ENCODE measurements at places on chromosomes 2 and 18.

DNA sequence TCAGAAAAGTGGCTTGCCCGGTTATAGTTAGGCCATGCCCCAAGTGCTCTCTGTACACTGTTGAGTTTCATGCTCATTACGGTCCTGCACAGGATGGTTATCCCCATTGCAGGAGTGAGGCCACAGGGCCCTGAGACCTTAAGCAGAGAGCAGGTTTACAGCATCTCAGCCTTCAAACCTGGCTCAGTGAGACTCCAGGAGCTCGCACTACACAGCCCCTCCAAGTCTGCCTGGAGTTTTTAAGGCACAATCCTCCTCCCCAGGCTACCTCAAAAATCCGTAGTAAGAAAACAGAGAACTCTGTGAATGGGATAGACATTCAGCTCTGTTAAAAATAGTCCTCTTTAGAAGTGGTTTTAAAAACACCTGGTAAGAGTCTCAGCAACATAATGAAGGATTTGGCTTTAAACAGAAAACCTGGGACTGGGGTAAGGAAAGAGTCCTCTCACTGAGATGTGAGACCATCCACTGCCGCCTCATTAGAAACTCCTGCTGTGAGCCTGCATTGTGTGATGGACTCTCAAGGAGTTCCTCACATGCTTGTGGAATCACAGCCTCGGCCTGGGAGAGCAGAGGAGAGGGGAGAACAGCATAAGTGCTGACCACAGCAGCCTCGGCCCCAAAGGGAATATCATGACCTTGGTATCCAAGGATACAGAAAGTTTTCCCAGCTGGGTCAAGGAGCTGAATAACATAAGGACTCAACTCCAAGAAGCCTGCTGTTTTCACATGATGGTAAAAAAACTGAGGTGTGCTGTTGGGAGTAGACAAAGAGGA lies 214.8 kb downstream of the ATAD2B start:
- no peak for DNase-seq

DNA sequence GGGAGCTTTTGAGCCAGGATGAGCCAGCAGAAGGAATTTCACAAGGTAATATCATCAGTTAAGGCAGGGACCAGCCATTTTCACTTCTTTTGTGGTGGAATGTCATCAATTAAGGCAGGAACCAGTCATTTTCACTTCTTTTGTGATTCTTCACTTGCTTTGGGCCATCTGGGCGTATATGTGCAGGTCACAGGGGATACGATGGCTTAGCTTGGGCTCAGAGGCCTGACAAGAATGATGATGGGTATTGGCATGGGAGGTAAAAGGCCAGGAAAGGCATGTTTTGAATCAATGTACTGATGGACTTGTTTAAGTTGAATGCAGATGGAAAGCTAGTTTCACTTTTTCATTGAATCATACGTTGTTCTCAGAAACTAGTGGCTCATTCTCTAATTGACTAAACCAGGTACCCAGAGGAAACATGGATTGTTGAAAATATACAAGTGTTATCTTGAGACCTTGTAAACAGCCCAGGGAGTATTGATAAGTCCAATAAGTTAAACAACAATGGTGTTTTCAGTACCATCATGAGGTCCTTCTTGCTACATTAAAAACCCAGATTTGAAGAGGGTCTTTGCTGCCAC lies 1672.5 kb upstream of the DDX18 start:
- DNase-seq, result no peak

GRCh38 chr2:6692056-6692455 lies 173.7 kb downstream of the CMPK2 start:
- DNase-seq, result no peak

DNA sequence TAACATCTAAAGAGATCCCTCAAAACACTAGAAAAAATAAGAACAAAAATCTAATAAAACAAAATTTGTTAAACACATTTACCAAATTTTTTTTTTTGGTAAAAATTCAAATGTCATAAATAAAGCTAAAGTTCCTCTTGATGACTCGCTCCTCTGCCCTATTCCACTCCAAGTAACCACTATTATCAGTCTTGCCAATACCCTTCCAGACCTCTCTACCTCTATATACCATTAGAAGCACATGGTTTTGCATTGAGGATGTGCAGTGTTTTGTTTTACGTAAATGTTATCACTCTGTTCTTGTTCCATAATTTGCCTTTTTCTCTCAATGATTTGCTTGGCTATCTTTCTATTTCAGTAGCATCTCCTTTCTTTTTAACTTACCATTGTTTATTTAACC lies 10.9 kb downstream of the IL1B start:
- DNase-seq, result no peak

DNA sequence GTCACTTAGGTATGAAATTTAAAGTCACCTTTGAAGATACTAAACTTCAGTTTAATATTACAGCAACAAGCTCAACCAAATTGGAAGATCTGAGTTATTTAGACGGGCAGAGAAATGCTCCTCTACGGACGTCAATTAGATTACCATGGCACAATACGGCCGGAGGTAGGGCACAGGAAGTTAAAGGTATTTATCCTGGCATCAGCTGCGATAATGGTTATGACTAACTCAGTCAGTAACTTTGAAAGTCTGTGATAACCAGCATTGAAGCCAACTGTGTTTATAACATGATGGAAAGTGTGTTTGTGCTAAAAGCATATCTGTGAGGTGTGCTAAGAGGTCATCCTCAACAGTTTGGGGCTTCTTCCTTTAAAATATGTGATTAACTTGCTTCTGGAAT lies 117.3 kb downstream of the WDSUB1 start:
- DNase-seq, result no peak

GRCh38 chr2:96374211-96374951 lies 38.8 kb downstream of the NCAPH start:
- DNase-seq, result peak; percentile 13

DNA sequence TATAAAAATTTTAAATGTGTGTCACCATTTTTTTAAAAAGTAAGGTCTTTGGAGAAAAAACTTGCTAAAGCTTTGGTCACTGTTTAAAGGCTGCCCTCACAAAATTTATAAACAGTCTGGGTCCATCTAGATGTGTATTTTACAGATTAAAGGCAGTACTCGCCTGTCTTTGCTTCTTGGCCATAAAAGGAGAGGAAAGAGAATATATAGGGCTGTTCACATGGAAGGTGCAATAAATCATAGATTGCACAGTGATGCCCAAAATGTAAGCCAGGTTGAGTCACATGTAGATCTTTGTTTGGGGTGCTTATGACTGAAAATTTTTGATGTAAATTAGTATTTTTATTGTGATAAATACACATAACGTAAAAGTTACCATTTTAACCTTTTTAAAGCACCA lies 55.6 kb downstream of the MTCL1 start:
- no peak for DNase-seq

DNA sequence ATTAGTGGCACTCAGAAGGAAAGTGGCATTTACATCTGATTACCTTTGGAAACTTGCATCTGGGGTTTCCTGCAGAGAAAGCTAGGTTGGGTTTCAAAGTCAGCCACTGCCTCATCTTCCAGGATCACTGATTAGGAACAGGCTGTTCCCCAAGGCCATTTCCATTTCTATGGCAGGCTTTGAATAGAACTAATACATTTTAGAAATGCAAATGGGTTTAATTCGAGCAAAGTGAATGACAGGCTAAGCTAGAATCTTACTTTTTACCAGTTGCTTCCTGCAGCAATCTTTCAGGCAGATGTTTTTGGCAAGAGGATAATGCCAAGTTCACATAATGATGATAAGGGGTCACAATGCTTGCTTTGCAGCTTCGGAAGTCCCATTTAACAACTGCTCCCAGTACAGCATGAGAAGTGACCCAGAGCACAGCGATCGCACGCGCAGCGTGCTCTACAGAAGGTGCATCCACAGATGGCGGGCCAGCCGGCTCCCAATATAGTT lies 336.7 kb downstream of the LPIN1 start:
- DNase-seq, result no peak

GRCh38 chr2:82599021-82599420 lies 1860.1 kb downstream of the SUCLG1 start:
- no peak for DNase-seq

DNA sequence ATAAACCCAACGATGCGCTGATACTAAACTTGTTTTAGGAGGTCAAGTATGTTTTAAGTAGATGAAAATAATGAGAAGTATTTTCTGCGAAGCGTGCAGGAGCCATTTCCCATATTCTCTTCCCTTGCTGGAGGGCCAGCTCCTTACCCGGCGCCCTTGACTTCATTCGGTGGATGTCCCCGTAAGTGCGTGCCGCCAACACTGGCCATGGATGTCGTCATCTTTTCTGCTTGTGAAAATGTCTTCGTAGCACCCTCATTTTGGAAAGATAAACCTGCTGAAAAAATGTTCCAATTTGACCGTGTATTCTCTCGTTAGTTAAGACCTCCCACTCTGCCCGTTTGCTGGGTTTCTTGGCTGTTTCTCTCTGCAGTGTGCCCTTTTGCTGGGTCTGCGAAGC lies 127.5 kb downstream of the RTP5 start:
- no peak for DNase-seq

Measured in common myeloid progenitor, CD34-positive (primary cell).